ENCODE measurements at places on chromosomes 2 and 18.

GRCh38 chr2:61117534-61117933 lies 44.5 kb upstream of the C2orf74 start:
- DNase-seq = peak; percentile 55

- no peak for DNase-seq
Measured at GRCh38 chr18:78777992-78778391, 201.6 kb upstream of the SALL3 start.

DNA sequence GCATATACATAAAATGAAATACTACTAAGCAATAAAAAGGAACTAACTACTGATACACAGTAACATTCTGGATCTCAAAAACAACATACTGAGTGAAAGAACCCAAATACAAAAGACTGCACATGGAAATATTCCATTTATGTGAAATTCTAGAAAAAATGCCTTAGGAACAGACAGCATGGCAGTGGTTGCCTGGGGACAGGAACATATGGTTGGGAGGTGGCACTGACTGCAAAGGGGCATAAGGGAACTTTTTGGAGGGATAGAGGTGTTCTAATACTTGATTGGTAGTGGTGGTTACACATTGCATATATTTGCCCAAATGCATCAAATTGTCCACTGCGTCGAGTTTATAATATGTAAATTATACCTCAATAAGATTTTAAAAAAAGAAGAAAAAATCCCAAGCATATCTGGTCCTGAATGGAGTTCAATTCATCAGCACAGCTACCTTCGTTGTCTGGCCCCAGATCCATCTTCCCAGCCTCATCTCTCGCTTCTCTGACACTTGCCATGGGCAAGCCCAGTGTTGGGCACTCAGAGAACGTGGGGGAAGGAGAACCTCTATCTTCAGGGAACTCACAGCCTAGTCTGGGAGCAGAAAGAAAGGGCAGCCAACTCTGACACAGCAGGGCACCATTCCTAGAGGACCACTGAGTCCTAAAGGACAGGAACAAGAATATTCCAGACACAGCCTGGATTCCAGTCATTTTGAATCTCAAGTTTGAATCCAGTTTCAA lies 8.6 kb upstream of the SMAD4 start:
- no peak for DNase-seq

GRCh38 chr2:54956111-54956627 lies 94.1 kb downstream of the RTN4 start:
- no peak for DNase-seq

- DNase-seq = peak; percentile 96
Measured at GRCh38 chr2:36277146-36277808, 78.3 kb upstream of the CRIM1 start.

DNA sequence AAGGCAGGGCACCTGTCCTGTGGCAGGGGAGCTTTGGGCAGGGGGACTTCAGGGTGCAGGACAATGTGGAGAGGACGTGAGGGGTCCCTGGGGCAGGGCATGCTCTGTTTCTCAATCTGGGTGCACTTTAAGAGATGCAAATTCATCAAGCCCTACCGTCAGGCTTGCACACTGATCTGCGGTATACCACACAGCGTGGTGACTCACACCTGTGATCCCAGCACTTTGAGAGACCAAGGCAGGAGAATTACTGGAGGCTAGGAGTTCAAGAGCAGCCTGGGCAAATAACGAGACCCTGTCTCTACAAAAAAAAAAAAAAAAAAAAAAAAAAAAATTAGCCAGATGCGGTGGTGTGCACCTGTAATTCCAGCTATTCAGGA lies 10.2 kb upstream of the GPC1 start:
- no peak for DNase-seq

- peak; percentile 63 for DNase-seq
Measured at GRCh38 chr18:7414459-7414858, 152.7 kb upstream of the PTPRM start.

GRCh38 chr2:72719416-72719815 lies 106.4 kb downstream of the EXOC6B start:
- DNase-seq = peak; percentile 39

GRCh38 chr2:20506201-20506685 lies 59.4 kb downstream of the RHOB start:
- peak; percentile 42 for DNase-seq

DNA sequence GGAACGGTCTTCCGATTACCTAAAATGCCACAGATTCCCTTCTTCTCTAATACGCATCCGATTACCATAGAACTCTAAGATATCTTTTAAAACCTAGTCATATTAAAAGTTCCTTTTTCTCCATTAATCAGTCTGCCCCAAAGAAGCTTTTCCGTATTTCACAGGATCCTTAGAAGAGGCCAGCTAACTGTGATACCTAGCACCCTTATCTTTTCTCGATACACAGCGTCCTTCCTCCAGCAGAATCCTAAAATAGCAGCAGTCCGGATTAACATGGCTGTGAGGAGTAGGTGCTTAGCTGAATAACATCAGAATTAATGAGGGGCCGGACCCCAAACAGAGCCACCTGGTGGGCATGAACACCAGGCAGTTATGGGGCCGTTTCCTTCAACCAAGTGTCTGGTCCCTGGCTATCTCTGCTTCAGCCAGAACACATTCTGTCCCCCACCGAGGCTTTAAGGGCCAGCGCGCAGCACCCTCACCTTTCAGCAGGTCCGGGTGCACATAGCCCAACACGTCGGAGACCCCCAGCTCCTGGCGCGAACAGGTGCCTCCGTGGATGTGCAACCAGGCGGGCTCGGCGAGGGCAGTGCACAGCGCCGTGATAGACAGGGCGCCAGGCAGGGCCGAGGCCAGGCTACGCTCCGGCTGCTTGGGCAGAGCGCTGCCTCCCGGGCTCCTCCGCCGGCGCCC lies 995 bp downstream of the TMEM127 start:
- DNase-seq = no peak

- no peak for DNase-seq
Measured at GRCh38 chr2:1070601-1071000, 120.0 kb downstream of the SNTG2 start.

DNA sequence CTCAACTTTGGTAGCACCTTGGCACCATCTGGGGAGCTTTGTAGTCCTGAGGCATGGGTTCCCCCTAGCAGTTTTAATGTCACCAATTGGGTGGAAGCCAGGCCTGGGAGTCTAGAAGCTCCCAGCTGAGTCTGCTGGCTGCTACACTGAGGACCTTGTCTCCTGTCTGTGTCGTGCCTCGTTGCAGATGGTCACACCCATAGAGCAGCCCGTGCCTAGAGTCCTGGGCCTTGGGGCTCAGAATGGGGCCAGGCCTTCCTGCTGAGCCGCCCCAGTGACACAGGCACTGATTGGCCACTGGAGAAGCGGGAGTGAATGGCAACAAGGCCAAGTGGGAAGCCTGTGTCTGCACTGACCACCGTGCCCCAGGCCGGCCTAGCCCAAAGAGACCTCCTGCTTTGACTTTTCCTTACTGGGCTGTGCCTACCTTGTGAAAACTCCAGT lies 113.2 kb downstream of the SH3RF3 start:
- DNase-seq = no peak

GRCh38 chr2:28667261-28667660 lies 84.4 kb upstream of the PPP1CB start:
- DNase-seq = no peak

DNA sequence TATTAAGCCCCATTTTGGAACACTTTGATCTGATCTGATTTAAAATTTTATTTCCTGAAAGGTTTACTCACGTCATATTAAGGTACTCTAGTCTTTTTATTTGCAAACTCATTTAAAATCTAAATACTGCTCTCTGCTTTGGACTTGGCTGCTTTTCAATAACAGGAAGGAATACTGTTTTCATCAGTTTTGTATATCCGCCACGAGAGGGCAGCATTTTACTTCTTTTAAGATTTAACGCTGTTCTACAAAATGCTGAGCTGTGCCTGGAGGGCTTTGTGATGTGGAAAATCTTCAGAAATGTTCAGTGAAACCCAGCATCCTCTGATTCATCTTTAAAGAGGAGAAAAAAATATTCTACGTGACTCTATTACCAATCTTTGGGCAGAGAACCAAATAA lies 37.5 kb upstream of the SLC38A11 start:
- peak; percentile 87 for DNase-seq

DNA sequence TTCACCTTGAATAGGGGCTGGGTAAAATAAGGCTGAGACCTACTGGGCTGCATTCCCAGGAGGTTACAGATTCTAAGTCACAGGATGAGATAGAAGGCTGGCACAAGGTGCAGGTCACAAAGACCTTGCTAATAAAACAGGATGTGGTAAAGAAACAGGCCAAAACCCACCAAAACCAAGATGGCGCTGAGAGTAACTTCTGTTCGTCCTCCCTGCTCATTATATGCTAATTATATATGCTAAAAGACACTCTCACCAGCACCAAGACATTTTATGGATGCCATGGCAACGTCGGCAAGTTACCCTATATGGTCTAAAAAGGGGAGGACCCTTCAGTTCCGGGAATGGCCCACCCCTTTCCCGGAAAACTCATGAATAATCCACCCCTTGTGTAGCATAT lies 711.5 kb upstream of the KLHL29 start:
- DNase-seq = no peak

DNA sequence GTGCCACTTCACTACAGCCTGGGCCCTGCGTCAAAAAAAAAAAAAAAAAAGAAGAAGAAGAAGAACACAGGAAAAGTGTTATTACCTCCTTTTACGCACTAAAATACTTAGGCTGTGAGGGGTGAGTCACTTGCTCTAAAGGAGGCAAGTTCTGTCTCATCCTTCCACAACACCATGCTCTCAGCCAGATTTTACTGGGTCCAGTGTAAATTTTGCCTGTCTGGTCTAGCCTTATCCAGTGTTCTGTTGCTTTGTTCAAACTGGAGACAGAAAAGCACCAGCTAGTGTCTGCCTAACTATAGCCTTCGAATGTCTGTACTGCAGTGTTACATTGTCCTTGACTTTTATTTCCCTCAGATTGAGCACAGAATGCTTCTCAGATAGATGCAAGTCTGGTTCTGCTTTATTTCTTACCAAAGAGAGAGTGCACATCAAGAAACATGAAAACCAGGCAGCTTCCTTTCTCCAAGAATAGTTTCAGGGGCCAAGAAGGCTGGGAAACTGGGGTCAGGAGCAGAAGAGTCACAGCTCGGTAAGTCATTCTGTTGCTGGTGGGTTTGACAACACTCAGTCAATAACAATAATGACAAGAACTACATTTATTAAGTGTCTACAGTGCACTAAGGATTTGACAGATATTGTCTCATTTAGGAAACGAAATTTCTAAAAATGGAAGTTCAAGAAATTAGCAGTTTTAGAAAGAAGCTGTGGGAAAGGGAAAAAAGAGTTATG lies 3.1 kb upstream of the MSGN1 start:
- DNase-seq = peak; percentile 95

Data from mammary epithelial cell (primary cell).